ENCODE measurements at places on chromosomes 4 and X.

- DNase-seq: no peak
These were observed 2.4 kb upstream of the PKD2 start for GRCh38 chr4:88005076-88005475.

DNA sequence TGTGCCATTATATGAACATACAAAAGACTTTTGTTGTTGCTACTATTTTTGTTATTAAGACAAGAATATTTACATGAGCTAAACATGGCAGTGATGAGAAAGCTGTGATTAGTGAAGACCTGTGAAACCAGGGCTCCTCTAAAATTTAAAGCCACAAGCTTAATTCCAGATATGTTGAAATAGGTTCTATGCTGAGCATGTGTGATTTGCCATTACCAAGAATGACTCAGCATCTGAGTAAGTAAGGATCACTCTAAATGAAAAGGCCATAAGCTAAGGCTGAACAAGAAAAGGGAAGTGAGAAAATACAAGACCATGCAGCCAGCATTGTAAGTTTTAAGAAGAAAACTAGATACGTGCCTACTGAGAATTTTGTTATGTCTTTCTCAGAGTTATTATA lies 75.9 kb upstream of the CAMK2D start:
- DNase-seq: peak; percentile 37

- no peak for DNase-seq
These were observed 2.8 kb upstream of the IL21 start for GRCh38 chr4:122623637-122624166.

GRCh38 chr4:121272526-121272925 lies 108.3 kb downstream of the QRFPR start:
- no peak for DNase-seq

GRCh38 chr4:2832309-2832980 lies 11.2 kb upstream of the ADD1 start:
- no peak for DNase-seq

- DNase-seq: no peak
These were observed 602.4 kb upstream of the PRKX start for GRCh38 chrX:4315891-4316290.

DNA sequence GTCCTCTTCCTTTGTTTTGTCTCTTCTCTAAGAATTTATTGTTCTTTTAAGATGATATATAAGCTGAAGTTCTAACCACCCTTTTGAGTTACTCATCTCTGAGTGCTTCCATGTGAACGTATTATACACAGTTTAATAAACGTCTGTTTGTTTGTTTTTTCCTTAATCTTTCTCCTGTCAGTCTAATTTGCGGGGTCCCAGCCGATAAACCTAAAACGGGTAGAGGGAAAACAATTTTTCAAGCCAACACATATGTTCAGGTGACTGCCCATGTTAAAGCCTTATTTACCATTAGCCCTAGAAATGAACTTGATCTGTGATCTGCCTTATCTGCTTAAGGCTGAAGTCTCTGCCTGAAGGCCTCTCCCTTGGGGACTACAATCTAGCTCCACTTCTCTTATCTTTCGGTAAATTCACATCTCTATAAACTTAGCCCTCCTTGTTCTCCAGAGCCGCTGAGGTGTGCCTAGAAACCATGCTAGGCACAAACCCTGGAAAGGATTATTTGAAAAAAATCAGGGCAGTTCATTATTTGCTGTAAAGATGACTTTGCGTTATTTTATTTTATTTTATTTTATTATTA lies 158.8 kb downstream of the CAMK2D start:
- DNase-seq: no peak

GRCh38 chr4:138097912-138098600 lies 144.1 kb downstream of the SLC7A11 start:
- no peak for DNase-seq

- DNase-seq: no peak
These were observed 275.7 kb upstream of the RASGEF1B start for GRCh38 chr4:81747242-81747930.

DNA sequence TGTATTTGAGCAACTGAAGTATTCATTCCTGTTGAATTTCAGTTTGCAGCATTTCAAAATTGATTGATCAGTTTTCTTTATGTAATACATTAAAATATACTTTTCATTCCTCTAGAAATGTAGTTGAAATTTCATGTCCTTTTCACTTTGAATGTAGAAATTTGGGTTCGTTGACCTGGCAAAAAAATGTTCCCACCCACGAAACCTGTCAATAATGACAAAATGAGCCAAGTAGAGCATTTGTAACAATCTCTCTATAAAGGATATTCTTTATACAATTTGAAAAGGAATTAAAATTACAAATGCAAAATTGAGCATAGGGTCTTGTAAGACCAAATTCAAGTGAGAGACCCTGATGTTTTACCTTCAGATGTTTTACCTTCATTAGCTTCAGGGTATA lies 283.9 kb downstream of the ANKRD50 start:
- DNase-seq: no peak

DNA sequence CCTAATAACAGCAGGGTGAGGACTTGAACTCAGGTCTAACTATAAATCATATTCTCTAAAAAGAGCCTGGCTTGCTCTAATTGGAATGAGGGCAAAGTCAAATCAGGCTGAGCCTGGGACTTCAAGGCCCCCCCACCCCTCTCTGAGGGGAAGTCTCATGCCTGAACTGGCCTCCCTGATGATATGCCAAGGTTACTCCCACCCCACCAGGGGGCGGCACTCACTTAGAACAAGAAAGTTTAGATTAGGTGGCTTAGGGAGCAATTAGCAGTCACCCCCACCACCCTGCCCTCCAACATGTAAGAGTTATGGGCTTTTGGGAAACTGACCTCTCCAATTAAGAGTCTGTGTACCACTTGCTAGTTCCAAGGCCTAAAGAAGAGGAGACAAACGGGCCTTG lies 2.7 kb downstream of the FOXO4 start:
- DNase-seq: peak; percentile 9

GRCh38 chr4:46852800-46853199 lies 56.2 kb downstream of the COX7B2 start:
- no peak for DNase-seq

DNA sequence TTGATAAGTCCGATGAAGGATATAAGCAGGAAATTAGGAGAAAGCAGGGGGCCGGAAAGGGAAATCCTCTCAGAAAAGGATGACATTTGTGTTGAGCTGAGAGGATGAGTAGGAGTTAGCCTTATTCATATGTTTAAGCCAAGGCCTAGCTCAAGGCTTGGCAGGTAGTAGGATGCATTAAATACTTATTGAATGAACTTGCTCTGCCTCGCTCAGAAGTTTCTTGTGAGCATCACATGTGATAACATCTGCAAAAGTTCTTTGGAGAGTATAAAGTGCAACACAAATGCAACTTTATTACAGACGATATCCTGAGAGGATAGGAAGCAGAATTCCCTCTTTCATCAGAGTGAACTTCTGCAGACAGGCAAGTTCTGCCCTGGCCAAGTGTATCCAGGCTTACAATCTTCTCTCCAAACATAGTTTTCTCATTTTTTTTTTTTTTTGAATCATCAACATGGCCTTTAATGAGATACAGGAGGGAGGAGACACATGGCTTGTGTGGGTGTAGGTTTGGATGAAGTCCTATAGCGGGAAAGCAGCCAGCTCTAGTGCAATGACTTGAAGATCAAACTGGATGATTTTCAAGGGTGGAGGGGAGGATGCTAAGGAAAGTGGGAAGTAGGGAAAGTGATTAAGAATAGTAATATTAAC lies 48.1 kb downstream of the LUZP4 start:
- DNase-seq: no peak

GRCh38 chr4:55303760-55304165 lies 42.3 kb upstream of the SRD5A3 start:
- no peak for DNase-seq

DNA sequence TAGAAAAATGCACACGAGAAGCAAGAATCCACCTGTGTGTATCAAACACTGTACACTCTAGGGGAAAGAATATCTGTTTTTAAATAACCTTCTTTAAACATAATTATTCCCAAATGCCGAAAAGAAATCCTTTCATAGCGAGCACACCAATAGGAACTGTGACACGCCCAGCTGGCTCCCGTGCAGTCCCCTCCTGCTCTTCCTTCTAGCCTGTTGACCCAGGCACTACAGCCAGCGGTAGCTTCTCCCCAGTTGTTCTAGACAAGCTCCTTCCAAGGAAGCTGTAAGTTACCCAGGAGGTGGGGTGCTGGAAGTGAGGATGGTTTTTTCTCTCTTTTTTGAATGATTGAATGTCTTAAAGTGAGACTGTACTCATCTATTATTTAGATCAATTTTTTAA lies 19.5 kb upstream of the NOCT start:
- DNase-seq: no peak

- DNase-seq: no peak
These were observed 792 bp downstream of the SLC10A4 start for GRCh38 chr4:48483777-48484493.

DNA sequence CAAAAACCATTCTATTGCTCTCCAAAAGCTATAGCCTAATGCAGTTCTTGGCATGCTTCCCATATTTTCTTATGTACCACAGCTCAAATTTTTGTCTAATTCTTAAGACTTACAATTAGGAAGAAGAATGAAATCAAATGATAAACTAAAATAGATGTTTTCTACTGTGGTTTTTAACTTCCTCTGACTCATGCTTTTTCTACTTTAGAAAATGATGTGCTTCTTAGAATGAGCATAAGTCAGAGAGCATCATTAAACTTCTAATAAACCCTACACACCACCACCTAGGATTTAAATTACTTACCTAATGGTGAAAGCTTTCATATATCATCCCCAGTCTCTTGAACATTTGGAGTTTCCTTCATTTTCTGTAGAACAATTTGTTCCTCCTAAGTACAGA lies 217.0 kb upstream of the NDST3 start:
- DNase-seq: no peak

DNA sequence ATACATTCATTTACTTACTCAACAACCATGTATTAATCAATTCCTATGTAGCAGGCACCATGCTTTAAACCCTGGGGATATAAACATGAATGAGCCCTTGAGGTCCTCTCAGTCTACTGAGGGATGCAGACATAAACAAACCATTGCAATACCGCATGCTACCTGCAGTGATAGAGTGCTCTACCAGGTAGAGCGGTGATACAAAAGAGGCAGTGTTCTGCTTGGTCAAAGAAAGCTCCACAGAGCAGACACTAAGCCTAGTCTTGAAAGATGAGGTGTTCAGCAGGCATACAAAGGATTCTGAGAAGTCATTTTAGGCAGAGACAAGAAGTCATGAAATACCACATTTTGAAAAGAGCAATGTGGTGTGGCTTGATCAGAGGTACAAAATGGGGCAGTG lies 26.9 kb upstream of the AMOT start:
- no peak for DNase-seq

- DNase-seq: no peak
These were observed 173.9 kb downstream of the SCFD2 start for GRCh38 chr4:53191997-53192396.

- DNase-seq: no peak
These were observed 187.8 kb downstream of the MID1IP1 start for GRCh38 chrX:38989076-38989475.

DNA sequence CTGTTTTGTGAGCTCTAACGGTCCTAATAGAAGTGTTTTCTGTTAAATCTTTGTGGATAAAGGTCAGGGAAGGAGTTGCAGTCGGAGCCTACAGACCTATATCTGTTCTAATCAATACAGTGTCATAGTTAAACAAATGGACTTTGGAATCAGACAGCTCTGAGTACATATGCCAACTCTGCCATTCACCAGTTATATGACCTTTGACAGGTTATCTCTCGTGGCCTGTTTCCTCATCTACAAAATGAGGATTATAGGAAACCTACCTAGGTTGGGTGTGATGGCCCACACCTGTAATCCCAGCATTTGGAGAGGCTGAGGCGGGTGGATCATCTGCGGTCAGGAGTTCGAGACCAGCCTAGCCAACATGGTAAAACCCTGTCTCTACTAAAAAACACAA lies 89.7 kb downstream of the MID1IP1 start:
- no peak for DNase-seq

DNA sequence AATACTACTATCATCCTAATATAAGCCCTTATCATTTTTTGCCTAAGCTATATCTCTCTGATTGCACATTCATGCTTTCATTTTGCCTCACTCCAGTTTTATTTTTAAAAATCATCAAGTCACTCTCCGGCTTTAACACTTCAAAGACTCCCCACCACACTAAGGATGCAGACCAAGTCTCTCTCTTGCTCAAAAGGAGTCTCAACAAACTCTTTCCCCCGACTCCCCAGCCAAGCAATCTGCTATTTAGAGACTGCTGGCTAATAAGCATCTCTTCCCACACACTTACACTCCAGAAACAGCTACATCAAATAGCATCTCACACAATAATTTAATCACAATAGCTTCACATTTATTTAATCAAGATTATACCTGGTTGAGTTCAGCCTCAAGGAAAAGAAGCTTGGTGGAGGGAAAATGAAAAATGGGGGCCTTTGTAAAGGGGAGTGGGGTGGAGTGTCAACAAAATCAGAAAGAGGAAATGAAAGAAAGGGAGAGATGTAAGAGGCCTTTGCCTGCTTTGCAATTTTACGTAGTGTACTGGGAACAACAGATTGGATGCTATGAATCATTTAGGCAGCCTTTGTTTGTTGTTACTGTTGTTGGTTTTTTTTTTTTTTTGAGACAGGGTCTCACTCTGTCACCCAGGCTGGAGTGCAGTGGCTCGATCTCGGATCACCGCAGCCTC lies 104.1 kb upstream of the MCF2 start:
- no peak for DNase-seq

DNA sequence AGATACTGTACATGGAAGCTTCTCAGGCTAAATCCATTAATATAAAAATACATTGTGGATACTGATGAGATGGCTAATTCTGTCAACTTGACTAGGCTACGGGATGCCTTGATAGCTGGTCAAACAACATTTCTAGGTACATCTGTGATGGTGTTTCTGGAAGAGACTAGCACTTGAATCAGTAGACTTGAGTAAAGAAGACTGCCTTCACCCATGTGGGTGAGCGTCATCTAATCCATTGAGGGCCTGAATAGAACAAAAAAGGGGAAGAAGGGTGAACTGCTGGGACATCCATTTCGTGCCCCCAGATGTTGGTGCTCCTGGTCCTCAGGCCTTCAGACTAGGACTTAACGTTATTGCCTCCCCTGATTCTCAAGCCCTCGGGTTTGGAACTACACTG lies 3.7 kb upstream of the SRP72 start:
- no peak for DNase-seq

DNA sequence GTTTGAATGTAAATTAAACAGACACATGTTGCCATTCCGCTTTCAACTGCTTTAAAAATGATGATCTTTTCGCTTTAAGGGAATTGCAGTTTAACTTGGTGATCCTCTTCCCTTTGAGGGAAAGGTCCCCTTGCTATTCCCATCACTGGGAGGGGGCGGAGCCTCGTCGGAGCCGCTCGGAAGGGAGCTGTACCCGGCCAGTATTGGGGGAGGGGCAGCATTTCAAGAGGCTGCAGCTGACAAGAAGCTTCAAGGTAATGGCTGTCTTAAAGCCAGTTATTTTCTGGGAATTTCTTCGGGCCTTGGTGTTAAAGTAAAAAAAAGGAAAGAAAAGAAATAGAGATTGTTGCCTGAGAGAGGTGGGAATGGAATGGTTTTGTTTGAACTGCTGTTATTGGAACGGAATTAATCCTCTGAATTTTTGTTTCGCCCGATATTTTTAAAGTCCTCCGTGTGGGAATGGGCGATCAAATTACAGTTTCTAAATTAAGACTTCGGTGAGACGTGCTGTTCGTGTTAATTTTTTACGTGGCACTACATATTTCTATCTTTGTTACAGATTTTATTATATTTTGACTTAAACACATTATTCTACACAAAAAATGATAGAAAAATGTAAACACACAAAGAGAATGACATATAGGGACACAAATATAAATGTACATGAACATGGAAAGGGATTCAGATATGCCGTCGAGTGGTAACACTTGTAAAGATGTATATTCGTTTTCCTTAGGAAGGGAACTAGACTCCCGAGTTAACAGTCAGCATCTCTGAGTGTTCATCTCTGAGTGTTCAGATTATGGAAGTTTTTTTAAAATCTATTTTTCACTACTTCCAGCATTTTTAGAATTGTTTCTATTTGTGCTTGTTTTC lies 9.2 kb downstream of the PWWP3B start:
- no peak for DNase-seq

All from KG1 (cell line).